ENCODE measurements at places on chromosomes 13 and 19.

GRCh38 chr19:18599485-18599884 lies 7.1 kb downstream of the CRLF1 start:
- no peak for DNase-seq

GRCh38 chr13:112141643-112142400 lies 74.9 kb downstream of the SOX1 start:
- no peak for DNase-seq

GRCh38 chr19:12790628-12791344 lies 500 bp upstream of the JUNB start:
- no peak for DNase-seq

GRCh38 chr19:2957160-2957559 lies 12.4 kb upstream of the ZNF77 start:
- no peak for DNase-seq

GRCh38 chr13:29771247-29771646 lies 79.2 kb downstream of the UBL3 start:
- peak; percentile 58 for DNase-seq

DNA sequence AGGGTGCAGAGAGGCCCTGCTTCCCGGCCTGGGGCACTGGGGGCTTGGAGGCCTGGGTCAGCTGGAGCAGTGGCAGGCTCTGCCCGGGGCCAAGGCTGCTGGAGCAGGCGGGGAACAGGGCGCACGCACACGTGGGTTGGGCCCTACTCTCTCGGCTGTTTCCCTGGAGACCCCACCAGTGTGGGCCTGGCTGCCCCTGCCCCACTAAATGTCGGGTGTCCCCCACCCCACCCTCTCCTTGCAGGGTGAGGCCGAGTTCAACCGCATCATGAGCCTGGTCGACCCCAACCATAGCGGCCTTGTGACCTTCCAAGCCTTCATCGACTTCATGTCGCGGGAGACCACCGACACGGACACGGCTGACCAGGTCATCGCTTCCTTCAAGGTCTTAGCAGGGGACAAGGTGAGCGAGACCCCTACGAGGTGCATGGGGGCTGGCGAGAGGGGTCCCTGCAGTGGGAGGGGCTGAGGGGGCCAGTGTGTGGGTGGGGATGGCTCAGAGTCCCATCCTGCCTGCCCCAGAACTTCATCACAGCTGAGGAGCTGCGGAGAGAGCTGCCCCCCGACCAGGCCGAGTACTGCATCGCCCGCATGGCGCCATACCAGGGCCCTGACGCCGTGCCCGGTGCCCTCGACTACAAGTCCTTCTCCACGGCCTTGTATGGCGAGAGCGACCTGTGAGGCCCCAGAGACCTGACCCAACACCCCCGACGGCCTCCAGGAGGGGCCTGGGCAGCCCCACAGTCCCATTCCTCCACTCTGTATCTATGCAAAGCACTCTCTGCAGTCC lies 15.3 kb downstream of the CAPN12 start:
- no peak for DNase-seq

- no peak for DNase-seq
Observed at GRCh38 chr13:34278780-34279179, 460.8 kb downstream of the RFC3 start.

- no peak for DNase-seq
Observed at GRCh38 chr19:5933391-5934068, 19.5 kb downstream of the CAPS start.

- no peak for DNase-seq
Observed at GRCh38 chr13:27374126-27374613, 50.2 kb upstream of the GTF3A start.
